ENCODE measurements at places on chromosomes 7 and 10.

- no peak for DNase-seq
These were observed 258.8 kb downstream of the AHR start for GRCh38 chr7:17557251-17557671.

DNA sequence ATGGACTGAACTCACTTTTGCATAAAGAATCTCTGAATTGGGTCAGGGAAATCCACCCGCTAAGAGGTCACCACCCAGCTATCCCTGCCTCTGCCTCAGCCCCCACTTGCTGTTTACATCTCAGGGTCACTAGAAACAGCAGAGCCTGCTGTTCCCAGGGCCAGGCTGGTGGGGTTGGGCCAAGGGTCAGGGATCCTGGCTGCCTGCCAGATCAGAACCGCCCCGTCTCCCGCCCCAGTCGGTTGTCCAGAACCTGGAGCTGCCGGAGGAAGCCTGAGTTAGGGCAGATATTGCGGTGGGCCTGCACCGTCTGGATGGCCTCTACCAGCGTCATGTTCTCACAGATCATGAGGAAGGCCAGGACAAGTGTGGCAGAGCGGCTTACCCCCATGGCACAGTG is 17.0 kb upstream of the SAMD8 start:
- no peak for DNase-seq

- DNase-seq, result peak; percentile 1
These were observed 30.9 kb upstream of the DKK1 start for GRCh38 chr10:52283174-52283573.

DNA sequence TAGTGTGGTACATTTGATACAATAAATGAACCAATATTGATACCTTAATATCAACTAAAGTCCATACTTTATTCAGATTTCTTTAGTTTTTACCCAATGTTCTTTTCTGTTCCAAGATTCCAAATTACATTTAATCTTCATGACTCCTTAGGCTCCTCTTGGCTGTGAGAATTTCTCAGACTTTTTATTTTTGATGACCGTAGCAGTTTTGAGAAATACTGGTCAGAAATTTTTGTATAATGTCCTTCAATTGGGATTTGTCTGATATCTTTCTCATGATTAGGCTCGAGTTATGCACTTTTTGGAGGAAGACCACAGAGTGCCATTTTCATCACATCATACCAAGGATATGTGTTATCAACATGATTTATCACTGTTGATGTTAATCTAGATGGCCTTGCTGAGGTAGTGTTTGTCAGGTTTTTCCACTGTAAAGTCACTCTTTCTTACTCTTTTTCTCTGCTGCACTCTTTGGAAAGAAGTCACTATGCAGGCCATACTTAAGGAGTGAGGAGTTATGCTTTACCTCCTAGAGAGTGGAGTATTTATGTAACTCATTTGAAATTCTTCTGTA is 12.9 kb upstream of the ENTPD1 start:
- DNase-seq, result no peak

GRCh38 chr7:147869456-147869855 is 721.1 kb upstream of the C7orf33 start:
- DNase-seq, result no peak

DNA sequence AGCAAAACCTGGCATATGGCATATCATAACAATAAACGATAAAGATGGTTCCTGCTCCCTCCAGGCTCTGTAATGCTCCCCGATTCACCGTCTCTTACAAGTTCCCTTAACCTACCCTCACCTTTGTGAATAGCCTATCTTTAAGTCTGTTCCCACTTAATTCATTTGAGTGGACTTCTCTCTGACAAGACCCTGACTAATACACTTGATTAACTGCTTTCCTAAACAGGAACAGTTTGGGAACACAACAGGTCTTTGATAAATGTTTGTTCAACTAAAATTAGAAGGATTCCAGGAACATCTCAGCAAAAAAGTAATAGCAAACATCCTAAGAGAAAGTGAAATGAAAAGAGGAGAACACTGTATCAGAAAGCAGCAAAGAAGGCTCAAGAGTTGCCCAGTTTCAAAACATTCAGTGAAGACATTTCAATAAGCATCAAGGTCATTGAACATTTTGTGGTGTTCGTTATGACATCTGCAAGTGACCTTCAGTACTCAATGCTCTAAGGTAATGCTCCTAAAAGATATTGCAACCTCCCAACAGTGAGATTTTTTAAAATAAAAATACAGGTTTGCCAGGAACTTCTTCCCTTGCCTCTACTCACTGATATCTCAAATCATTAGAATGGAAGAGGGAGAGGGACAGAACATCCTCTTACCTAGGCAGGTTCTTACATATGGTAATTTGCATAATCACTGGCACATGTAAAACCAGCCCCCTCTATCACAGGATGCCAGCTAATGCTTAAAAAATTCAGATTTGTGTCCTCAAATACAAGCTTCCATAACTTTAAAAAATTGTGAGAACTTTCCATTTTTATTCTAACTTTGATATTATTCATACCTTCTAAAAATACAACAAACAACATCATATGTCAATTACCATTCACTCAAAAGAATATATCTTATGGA is 11.4 kb upstream of the ARHGAP12 start:
- peak; percentile 66 for DNase-seq

DNA sequence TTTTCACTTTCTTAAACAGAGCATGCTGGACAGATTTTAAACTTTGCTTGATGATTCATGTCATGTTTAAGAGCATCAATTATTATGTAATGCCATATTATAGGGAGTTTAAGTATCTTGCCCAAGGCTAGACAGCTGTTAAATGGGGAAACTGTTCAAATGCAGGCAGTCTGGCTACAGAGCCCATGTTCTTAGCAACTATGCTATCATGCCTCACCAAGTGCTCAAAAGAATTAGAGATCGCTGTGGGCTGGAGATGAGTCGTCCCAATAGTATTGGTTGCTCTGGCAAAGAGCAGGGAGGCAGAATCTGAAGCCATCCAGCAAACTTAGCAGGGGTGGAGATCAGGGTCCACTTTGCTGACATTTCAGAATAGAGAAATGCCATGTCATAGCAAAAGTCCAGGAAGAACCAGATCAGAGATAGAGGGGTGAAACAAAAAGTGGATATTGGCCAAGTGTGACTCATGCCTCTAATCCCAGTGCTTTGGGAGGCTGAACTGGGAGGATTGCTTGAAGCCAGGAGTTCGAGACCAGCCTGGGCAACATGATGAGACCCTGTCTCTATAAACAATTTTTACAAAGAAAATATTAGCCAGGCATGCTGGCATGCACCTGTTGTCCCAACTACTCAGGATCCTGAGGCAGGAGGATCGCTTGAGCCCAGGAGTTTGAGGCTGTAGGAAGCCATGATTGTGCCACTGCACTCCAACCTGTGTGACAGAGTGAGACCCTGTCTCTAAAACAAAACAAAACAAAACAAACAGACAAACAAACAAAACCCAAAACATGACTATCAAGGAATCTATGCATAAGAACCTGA is 57.8 kb downstream of the BAMBI start:
- peak; percentile 96 for DNase-seq

GRCh38 chr7:16299853-16300252 is 121.5 kb downstream of the CRPPA start:
- DNase-seq, result no peak

- no peak for DNase-seq
These were observed 419.1 kb downstream of the ARL4A start for GRCh38 chr7:13106513-13106912.

DNA sequence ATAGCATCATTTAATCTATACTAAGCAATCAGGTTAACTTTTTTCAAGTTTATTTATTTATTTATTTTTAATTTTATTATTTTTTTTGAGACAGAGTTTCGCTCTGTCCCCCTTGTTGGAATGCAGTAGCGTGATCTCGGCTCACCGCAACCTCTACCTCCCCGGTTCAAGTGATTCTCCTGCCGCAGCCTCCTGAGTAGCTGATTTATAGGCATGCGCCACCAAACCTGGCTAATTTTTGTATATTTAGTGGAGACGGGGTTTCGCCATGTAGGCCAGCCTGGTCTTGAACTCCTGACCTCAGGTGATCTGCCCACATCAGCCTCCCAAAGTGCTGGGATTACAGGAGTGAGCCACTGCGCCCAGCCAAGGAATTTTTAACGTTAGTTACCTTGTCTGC is 635 bp upstream of the MYPN start:
- DNase-seq, result no peak

GRCh38 chr7:157427811-157428553 is 91.2 kb downstream of the DNAJB6 start:
- no peak for DNase-seq

- DNase-seq, result no peak
These were observed 132.9 kb downstream of the ZMIZ1 start for GRCh38 chr10:79201706-79202105.

DNA sequence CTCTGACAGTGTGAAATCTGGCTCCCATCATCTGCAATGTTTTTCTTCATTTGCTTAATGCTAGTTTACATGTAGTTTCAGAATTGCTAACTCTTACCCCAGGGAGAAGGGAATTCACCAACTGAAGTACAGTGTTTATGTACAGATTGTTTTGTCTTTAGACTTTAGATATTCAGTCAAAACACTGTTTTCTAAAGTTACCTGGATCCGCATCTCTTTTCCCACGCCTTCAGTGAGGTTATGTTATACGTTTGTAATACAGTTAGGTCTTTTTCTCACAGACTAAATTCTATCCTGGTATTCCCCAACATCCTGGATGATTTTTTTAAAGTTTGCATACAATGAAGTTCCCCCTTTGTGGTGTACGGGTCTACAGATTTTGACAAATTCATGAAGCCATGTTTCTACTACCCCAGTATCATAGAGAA is 3.2 kb upstream of the LYZL1 start:
- no peak for DNase-seq

- no peak for DNase-seq
These were observed 49.8 kb upstream of the SORCS1 start for GRCh38 chr10:107214261-107214660.

DNA sequence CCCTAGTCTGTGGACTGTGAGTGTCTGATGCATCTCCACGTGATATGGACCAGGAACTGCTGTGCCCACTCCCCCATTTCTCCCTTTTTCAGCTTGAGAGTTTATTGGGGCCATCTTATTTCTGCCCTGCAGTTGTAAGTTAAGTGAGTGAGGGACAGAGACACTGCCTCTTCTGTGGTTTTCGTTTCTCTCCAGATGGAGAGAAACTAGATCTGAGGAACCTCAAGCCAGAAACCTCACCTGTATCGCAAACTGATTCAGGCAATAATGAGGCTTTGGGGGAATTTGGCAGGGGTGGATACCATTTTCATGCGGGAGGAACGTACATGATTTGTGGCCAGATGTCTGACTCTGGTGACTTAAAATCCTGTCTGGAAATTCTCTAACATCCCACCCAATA is 641.7 kb downstream of the TNS3 start:
- DNase-seq, result no peak

DNA sequence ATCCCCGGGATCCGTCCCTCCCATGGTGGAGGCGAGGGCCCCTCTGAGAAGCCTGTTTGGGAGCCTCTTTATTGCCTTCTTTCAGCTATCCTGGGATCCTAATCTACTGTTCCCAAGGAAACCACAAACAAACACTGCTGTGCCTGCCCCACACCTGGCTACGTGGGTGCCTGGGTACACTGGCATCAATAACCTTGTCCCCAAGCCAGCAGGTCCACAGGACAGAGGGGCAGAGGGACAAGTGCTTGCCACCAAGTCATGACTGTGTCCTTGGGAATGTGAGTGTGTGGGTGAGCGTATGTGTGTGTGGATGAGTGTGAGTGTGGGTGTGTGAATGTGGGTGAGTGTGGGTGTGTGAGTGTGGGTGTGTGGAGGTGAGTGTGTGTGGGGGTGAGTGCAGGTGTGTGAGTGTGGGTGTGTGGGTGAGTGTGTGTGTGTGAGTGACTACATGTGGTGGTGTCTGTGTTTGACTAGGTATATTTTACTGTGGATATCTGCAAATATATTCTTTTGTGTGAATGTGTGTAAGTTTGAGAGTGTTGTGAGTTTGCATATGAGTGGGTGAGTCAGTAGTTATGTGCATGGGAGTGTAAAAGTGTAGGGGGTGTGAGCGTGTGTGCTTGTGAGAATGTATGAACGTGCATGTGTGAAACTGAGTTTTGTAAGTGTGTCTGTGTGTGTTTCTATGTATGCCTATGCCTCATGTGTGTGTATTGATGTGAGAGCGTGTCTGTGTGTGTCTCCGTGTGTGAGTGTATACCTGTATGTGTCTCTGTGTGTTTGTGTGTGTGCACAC is 96.1 kb downstream of the TNS3 start:
- DNase-seq, result no peak
